GM23338 (cell line): ENCODE measurements at places on chromosomes 1 and 21. TPM values are rescaled to one million over a fixed set of nuclear protein-coding genes. Genes with fewer than 3 reads are reported as not detected.

Gene TPTE
- not detected in 2 replicates for total RNA-seq

DNA sequence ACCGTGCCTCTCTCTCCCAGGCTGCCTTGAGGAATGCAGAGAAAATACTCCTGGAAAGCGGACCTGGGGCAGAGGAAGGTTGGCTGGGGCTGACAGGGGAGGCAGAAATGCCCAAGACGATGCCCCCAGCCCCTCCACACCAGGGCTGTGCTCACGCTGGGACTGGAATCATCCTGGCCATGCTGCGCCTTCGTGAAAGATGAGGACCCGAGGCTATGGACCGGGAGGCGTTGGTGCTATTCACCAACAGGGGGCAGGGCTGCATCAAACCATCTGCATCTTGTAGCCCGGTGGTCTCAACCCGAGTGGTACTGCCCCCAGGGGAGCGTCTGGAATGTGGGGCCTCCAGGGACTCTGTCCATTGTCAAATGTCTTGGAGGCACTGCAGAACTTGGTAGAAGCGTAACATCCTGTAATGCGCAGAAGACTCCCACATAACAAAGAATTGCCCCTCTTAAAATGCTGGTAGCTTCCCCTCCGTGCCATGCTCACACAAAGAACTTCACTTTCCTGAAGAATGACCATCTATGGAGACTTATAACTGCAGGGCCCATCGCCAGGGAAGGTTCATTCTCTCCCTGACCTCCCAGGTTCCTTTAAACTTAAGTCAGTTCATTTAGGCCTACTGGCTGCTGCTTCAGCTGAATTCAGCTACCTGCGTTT is 251.2 kb downstream of the RRAGC start:
- DNase-seq: peak; percentile 93

GRCh38 chr1:177897998-177898654 is 71.7 kb downstream of the SEC16B start:
- DNase-seq: no peak

GRCh38 chr1:109805486-109806165 is 41.9 kb upstream of the EPS8L3 start:
- DNase-seq: no peak

- DNase-seq: no peak
Observed at GRCh38 chr1:5312862-5313261, 658.5 kb downstream of the AJAP1 start.

Gene TRPM2
- 0.83 and 2.0 TPM in 2 replicates for total RNA-seq

- peak; percentile 45 for DNase-seq
Observed at GRCh38 chr1:41242342-41243078, 404 bp upstream of the SCMH1 start.

GRCh38 chr1:241706967-241707366 is 54.9 kb downstream of the WDR64 start:
- no peak for DNase-seq

GRCh38 chr1:174159252-174160108 is at the start of gene RABGAP1L:
Gene RABGAP1L, plus strand, starts transcription at chr1:174159520.
- DNase-seq: peak; percentile 96

DNA sequence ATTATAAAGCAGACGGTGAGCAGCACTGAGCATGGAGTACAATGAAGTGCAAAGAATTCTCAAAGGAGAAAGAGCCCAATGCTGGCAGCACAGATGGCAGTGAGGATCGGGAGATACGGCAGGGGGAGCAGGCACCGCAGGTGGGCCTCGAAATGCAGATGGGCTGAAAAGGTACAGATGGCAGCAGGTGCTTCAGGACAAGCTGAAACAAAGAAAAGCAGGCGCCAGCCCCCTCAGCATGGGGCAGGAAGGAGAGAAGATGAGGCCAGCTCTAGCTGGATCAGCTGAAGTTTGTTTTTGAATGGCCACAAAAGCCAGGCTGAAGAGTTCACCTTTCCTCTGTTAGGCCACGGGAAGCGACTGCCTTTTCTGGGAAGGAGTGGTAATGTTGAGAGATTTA is 7.7 kb downstream of the CFAP298 start:
- DNase-seq: peak; percentile 87

GRCh38 chr1:62271948-62272728 is 47.1 kb downstream of the KANK4 start:
- peak; percentile 60 for DNase-seq

DNA sequence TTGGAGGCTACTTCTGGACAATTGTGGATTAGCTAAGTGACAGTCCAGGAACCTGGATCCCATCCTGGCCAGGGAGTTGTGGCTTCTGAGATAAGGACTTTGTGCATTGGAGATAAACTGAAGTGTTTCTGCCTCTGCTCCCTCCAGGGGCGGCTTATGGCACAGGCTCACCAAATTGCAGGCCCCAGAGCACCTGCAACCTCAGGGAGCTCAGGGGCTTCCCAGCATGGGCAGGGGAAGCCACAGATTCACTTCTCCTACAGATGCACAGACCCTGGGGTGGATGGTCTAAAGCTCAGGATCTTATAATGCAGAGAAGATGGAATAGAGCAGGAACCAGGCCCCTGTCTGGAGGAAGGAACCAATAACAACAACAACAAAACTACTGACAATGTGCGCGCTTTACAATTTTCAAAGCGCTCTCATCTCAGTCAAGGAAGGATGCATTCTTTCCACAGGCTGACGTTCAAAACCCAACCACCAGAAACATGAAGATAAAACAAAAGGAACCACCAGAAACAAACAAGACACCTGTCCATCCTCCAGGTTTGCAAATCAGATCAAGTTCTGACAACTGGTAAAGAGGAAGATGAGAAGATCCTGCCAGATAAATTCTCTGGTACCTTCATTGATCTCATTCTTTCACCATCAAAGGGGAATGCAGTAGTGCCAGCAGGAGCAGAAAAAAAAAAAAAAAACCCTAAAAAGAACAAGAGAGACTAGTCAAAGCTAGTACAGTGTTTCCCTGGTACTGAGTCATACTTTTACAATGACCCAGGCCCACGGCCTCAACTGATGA is 121.0 kb upstream of the IRF2BP2 start:
- DNase-seq: no peak

GRCh38 chr1:168613038-168613451 is 36.6 kb downstream of the XCL1 start:
- no peak for DNase-seq

Gene IGSF3
- total RNA-seq: 32.9 and 37.8 TPM in 2 replicates
